ENCODE measurements at places on chromosomes 2 and 18. TPM values are rescaled to one million over a fixed set of nuclear protein-coding genes. Genes with fewer than 3 reads are reported as not detected.
A peak's percentile ranks its signal among the peaks of the same experiment; 100 is the strongest.

- H3K36me3 ChIP-seq, result no peaks in the 10 kb centered on the region
- DNase-seq, result peak; percentile 59
- no peak overlapping the region for H3K4me3 ChIP-seq
- H3K4me1 ChIP-seq, result no peaks in the 10 kb centered on the region
- no peak overlapping the region for H3K27ac ChIP-seq
- H3K27me3 ChIP-seq, result no peaks in the 10 kb centered on the region
Observed at GRCh38 chr18:36942264-36942663, 113.3 kb downstream of the KIAA1328 start.

CDH2 gene
- total RNA-seq, result 7.7 TPM

IWS1 gene
- 45.4 TPM for total RNA-seq

- peaks cover 8% of the 10 kb centered on the region for H3K4me1 ChIP-seq
- H3K36me3 ChIP-seq, result no peaks in the 10 kb centered on the region
Observed at GRCh38 chr2:163732727-163733126, 3.1 kb downstream of the FIGN start.

KYNU gene
- 5.3 TPM for total RNA-seq

DLX1 gene
- not detected for total RNA-seq

- H3K4me1 ChIP-seq, result no peaks in the 10 kb centered on the region
- H3K36me3 ChIP-seq, result no peaks in the 10 kb centered on the region
- no peaks in the 10 kb centered on the region for H3K27me3 ChIP-seq
- no peak overlapping the region for H3K27ac ChIP-seq
Observed at GRCh38 chr2:38947241-38948239, 57.9 kb downstream of the ARHGEF33 start.

GRCh38 chr2:185628985-185629384, 109.6 kb upstream of the FSIP2 start:
- H3K27me3 ChIP-seq, result no peaks in the 10 kb centered on the region
- no peaks in the 10 kb centered on the region for H3K4me1 ChIP-seq
- DNase-seq, result no peak
- H3K36me3 ChIP-seq, result no peaks in the 10 kb centered on the region
- H3K4me3 ChIP-seq, result no peak overlapping the region
- no peak overlapping the region for H3K27ac ChIP-seq

DNA sequence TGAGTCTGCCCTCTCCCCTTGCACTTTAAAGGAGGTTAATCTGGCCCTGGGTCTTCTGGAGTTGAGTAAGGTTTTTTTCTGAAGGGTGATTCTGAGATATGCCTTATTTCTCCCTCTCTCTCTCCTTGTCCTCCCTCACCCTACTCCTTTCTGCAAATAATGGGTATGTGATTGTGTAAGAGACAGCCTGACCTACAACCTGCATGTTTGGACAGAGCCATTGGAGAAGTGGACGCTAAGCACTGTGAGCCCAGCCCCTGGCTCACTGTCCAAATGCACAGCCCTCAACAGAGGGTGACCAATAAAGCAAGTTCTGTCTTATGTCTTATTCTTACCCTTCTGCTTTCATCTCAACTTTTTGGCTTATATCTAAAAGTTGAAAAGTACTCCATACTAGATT, 71.5 kb downstream of the SPP2 start:
- no peaks in the 10 kb centered on the region for H3K4me1 ChIP-seq
- H3K27ac ChIP-seq, result no peak overlapping the region
- H3K36me3 ChIP-seq, result no peaks in the 10 kb centered on the region
- DNase-seq, result no peak
- no peaks in the 10 kb centered on the region for H3K27me3 ChIP-seq
- H3K4me3 ChIP-seq, result no peak overlapping the region

- no peak overlapping the region for H3K27ac ChIP-seq
- no peak overlapping the region for H3K4me3 ChIP-seq
- no peaks in the 10 kb centered on the region for H3K27me3 ChIP-seq
Observed at GRCh38 chr2:172969609-172970008, 106.0 kb upstream of the MAP3K20 start.

- H3K4me1 ChIP-seq, result peaks cover 30% of the 10 kb centered on the region
- H3K4me3 ChIP-seq, result no peak overlapping the region
- H3K27me3 ChIP-seq, result no peaks in the 10 kb centered on the region
- no peaks in the 10 kb centered on the region for H3K36me3 ChIP-seq
- peak; percentile 23 for DNase-seq
Observed at GRCh38 chr2:111031546-111032478, 88.9 kb upstream of the BCL2L11 start.

DNA sequence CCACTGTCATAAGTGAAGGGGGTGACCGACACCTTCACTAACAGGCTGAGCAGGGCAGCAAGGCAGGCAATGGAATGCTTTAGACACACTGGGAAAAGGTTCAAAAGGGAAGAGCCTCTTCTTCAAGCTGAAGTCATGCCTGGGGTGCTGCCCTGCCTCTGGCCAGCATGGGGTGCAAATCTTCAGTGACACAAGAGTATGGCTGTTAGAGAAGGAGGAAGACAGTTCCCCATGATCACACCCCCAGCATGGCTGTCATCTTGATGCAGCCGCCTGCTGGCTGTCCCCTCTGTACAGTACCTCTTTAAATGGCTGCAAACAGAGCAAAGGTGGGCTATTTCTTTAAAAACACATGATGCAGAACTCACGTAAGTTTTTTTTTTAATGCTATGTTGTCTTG, 71.9 kb downstream of the INPP4A start:
- H3K4me3 ChIP-seq, result no peak overlapping the region
- H3K36me3 ChIP-seq, result peaks cover 22% of the 10 kb centered on the region
- no peak for DNase-seq
- H3K27ac ChIP-seq, result no peak overlapping the region
- peaks cover 53% of the 10 kb centered on the region for H3K4me1 ChIP-seq

- H3K4me3 ChIP-seq, result no peak overlapping the region
- H3K27me3 ChIP-seq, result no peaks in the 10 kb centered on the region
- H3K27ac ChIP-seq, result no peak overlapping the region
- no peaks in the 10 kb centered on the region for H3K36me3 ChIP-seq
- H3K4me1 ChIP-seq, result no peaks in the 10 kb centered on the region
Observed at GRCh38 chr2:158034198-158034866, 67.3 kb upstream of the UPP2 start.

CDK5R2 gene
- total RNA-seq, result not detected

DNA sequence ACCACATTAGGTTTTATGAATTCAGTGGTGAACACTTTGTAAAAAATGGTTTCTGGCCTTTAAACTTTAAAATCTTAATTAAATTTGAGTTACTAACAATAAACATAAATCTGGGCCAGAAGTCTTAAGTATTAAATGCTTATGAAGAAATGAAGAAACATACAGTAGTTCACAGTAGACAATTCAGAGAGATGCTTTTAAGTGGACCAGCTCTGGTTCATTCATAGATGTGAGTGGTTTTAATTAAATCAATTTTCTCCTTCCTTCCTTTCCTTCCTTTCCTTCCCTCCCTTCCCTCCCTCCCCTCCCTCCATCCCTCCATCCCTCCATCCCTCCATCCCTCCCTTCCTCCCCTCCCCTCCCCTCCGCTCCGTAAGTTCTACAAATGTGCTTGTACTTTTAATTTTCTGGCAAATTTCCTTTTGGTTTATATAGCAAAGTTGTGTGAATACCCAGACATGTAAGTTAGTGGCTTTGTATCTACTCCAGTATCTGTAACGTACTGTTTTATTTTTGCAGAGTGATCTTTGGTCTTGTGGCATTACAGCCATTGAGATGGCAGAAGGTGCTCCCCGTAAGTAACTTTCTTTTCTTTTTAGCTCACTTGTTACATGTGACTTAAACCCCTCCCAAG, 136.5 kb downstream of the MAP4K4 start:
- H3K4me1 ChIP-seq, result peaks cover 25% of the 10 kb centered on the region
- no peak overlapping the region for H3K4me3 ChIP-seq
- H3K36me3 ChIP-seq, result peaks cover 7% of the 10 kb centered on the region
- no peak overlapping the region for H3K27ac ChIP-seq
- no peak for DNase-seq

CNOT9 gene
- 5.5 TPM for total RNA-seq

DNA sequence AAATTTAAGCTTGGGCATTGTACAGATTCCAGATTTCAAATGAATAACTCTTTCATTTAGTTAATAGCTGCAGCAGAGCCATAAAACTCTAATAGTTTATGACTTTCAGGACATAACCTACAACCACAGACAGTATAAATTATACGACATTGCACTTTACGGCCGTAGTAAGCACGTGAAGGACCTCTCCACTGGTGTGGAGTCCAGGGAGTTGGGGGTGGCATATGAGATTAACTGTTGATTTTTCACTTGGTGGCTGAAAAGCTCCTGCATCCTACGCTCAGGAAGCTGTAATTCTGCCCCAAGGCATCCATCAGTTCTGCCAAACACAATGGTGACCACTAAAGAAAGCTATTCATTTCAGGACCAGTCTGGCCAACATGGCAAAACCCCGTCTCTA, 376.2 kb downstream of the SOX11 start:
- H3K4me3 ChIP-seq, result no peak overlapping the region
- no peak overlapping the region for H3K27ac ChIP-seq
- H3K27me3 ChIP-seq, result no peaks in the 10 kb centered on the region
- H3K4me1 ChIP-seq, result peaks cover 9% of the 10 kb centered on the region

TBR1 gene
- total RNA-seq, result not detected

GRCh38 chr18:58947136-58947732, 82.6 kb downstream of the ZNF532 start:
- H3K27ac ChIP-seq, result no peak overlapping the region
- DNase-seq, result no peak
- H3K4me1 ChIP-seq, result peaks cover 28% of the 10 kb centered on the region
- no peaks in the 10 kb centered on the region for H3K27me3 ChIP-seq
- H3K4me3 ChIP-seq, result no peak overlapping the region
- peaks cover 44% of the 10 kb centered on the region for H3K36me3 ChIP-seq

GRCh38 chr18:1244397-1245122, 339.9 kb downstream of the ADCYAP1 start:
- H3K4me1 ChIP-seq, result no peaks in the 10 kb centered on the region
- H3K27me3 ChIP-seq, result no peaks in the 10 kb centered on the region
- H3K27ac ChIP-seq, result no peak overlapping the region
- no peak for DNase-seq
- H3K36me3 ChIP-seq, result no peaks in the 10 kb centered on the region
- no peak overlapping the region for H3K4me3 ChIP-seq

DNA sequence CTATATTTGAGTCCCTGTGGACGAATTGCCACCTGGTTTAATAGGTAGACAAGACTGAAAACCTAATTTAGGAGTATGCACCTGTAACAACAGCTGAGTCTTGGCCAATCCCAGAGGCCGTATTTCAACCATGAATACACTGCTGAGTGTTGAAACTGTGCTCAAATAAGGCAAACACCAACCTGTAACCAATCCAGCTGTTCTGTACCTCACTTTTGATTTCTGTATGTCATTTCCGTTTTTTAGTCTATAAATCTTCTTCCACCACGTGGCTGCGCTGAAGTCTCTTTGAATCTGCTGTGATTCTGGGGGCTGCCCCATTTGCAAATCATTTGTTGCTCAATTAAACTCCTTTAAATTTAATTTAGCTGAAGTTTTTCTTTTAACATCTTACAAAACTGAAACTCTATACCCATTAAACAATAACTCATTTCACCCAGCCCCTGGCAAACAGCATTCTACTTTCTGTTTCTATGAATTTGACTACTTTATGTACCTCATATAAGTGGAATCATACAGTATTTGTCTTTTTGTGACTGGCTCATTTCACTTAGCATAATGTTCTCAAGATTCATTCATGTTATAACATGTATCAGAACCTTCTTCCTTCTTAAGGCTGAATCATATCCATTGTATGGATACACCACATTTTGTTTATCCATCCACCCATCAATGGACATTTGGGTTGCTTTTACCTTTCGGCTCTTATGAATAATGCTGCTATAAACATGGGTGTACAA, 7.5 kb upstream of the YPEL5 start:
- no peak overlapping the region for H3K4me3 ChIP-seq
- no peaks in the 10 kb centered on the region for H3K4me1 ChIP-seq
- H3K36me3 ChIP-seq, result no peaks in the 10 kb centered on the region
- H3K27me3 ChIP-seq, result no peaks in the 10 kb centered on the region
- no peak overlapping the region for H3K27ac ChIP-seq

DNA sequence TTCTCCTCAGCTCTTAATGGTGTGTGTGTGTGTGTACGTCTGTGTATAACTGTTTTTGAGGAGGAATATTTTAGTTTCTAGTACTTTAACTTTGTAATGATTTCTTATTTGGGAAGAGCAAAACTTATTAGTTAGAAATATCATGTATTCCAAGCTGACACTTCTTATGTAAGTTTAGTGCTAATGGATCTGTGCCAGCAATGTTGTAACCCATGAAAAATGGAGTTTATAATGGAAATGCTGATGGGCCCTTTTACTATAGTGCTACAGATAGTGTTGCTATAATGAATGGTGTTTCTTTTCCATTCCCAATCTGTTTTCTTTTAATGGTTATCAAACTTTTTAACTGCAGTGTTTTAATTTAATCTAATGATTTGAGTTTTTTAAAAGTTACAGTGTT, 49.8 kb upstream of the OTX1 start:
- no peaks in the 10 kb centered on the region for H3K4me1 ChIP-seq
- no peaks in the 10 kb centered on the region for H3K27me3 ChIP-seq
- no peak overlapping the region for H3K4me3 ChIP-seq
- DNase-seq, result peak; percentile 46
- no peak overlapping the region for H3K27ac ChIP-seq
- peaks cover 52% of the 10 kb centered on the region for H3K36me3 ChIP-seq

SERPINB4 gene
- total RNA-seq, result not detected

PSD4 gene
- 105 TPM for total RNA-seq

DOCK10 gene
- 33.8 TPM for total RNA-seq

GRCh38 chr2:23292024-23292423, 93.0 kb upstream of the KLHL29 start:
- no peaks in the 10 kb centered on the region for H3K36me3 ChIP-seq
- no peak for DNase-seq
- no peaks in the 10 kb centered on the region for H3K27me3 ChIP-seq
- no peak overlapping the region for H3K27ac ChIP-seq

DNA sequence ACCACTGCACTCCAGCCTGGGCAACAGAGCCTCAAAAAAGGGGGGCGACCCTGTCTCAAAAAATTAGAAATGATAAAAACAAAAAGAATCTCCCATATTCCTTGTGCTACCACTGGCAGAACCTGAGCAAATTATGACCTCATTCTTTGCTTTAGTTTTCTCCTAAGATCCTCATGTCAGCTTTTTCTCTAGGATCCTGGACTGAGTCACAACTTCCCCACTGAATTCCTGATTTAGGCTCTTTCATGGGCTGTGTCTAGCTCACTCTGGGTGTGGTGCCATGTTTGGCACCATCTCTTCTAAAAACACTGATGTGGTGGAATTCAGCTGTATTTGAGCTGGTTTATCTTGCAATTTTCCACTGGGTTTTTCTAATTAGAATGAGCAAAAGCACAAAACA, 37.1 kb downstream of the EXOC6B start:
- H3K4me3 ChIP-seq, result no peak overlapping the region
- no peaks in the 10 kb centered on the region for H3K27me3 ChIP-seq
- H3K4me1 ChIP-seq, result no peaks in the 10 kb centered on the region
- DNase-seq, result peak; percentile 3
- H3K36me3 ChIP-seq, result no peaks in the 10 kb centered on the region
- H3K27ac ChIP-seq, result no peak overlapping the region

Data from stomach (tissue), 19 donors.